ENCODE measurements at places on chromosomes 16 and 17. TPM values are rescaled to one million over a fixed set of nuclear protein-coding genes. Genes with fewer than 3 reads are reported as not detected.
A peak's percentile ranks its signal among the peaks of the same experiment; 100 is the strongest.

DNA sequence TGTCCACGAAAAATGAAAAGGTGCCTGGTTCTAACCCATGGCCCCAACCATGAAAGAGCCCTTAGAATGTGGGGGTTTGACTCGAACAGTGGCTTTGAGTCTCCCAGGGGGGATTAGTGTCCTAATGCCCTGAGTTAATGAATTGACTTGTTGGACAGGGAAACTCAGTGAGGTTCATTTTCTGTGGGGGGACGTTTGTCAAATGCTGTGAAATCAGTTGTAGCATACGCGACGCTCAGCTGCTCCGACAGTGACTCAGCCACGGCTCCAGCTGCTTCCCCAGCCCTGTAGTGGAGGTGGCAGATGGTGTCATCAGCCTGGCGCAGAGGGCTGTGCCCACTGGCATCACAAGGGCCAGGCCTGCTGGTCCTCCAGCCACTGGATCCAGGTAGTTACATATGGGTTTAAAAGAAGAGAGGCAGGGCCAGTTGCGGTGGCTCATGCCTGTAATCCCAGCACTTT lies 3.9 kb upstream of the TMEM235 start:
- H3K27me3 ChIP-seq, result peaks cover 22% of the 10 kb centered on the region
- H3K4me3 ChIP-seq, result no peak overlapping the region
- H3K36me3 ChIP-seq, result peaks cover 19% of the 10 kb centered on the region

GRCh38 chr16:85306071-85306792 lies 194.0 kb upstream of the CIBAR2 start:
- H3K27me3 ChIP-seq, result no peaks in the 10 kb centered on the region
- no peak overlapping the region for H3K27ac ChIP-seq
- H3K36me3 ChIP-seq, result no peaks in the 10 kb centered on the region
- H3K4me1 ChIP-seq, result peaks cover 34% of the 10 kb centered on the region
- H3K4me3 ChIP-seq, result no peak overlapping the region
- peak; percentile 76 for DNase-seq

Gene PRSS27
- 4.2 TPM for total RNA-seq

Gene KRTAP2-2
- not detected for total RNA-seq

Gene TRAPPC2L
- total RNA-seq, result 98.8 TPM
